ENCODE measurements at places on chromosomes 1 and 21. TPM values are rescaled to one million over a fixed set of nuclear protein-coding genes. Genes with fewer than 3 reads are reported as not detected.

The CFHR1 gene
- total RNA-seq = not detected

The ANGPTL7 gene
- total RNA-seq = 4.5 TPM

The LEFTY2 gene
- total RNA-seq = 1.1 TPM

The SIK1 gene
- total RNA-seq = 22.3 TPM

The C1orf53 gene
- 5.6 TPM for total RNA-seq

GRCh38 chr1:110606657-110607535 is 738 bp upstream of the KCNA2 start:
- DNase-seq = no peak

DNA sequence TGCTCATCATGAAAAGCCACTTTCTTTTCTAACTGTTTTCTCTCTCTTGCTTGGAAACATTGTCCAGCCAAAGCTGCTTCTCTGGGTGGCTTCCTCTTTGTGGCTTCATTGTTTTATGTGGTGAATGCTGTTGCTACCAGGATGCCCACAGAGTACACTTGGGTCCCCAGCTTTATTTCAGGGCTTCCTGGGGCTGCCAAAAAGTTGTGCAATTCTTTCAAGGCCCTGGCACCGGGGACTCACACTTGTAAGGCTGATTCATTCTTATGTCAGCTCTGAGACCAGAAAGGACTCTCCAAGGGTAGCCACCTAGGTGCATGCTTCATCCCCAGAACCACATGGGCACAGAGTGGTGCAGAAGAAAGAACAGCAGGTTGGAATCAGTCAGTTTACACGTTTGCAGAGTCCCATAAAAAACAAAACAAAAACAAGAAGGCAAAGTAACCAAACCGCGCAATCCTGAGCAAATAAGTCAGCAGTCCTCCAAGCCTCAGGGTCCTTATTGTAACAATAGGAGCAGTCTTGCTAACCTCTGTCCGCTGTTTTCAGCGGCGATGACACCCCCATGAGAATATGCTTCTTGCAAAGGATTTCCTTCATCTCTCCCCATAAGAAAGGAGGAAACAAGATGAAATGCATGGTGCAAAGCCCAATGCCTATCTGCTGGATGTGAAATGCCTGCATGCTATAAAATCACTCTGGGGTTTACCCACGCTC is 89.9 kb upstream of the SSX2IP start:
- DNase-seq = no peak

- no peak for DNase-seq
These were observed 114.8 kb upstream of the USP24 start for GRCh38 chr1:55329808-55330432.

DNA sequence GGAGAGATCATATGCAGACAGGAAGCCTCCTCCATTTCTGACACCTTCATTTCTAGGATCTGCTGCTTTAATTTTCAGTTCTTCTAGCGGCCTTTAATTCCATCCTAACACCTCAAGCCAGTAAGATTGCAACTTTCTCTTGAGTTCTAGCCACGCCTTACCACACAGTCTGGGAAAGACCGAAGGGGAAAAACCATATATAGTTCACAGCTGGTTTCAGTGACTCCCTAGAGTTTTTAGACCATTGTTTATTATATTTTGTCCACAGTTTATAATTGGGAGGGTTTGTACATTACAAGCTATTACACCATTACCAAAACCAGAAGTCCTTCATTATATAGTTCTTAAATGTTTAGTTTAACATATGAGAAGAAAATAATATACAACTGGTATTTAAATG is 37.5 kb downstream of the DPH5 start:
- no peak for DNase-seq

- no peak for DNase-seq
These were observed 135.7 kb upstream of the TIAM1 start for GRCh38 chr21:31479714-31480113.

DNA sequence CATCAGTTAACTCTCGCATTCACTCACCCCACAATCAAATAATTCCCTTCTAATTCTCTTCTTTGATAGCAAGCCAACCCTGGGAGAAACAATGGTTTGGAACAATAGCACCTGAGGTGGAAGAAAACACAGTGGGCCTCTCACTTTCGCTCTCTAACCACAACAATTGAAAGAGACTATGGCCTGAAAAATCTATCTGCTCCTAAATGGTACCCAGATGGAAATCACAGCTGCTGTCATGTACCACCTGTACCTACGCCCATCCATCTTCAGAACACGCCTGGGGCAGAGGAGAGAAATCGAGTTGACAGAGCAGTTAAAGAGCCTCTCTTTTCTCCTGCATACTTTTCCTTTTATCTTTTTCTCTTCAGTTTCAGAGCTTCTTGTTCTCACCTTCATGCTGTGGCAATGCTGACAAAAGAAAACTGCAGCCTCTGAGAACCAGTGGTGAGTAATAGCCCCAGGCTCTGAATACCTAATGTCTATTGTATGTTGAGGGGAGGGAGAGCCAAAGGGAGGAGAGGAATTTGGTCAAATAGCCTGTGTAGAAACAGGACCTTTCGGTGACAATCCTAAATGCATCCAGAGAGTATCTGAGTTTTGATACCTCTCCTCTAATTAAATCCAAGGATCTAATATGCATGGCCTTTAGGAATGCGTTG is 57.7 kb downstream of the ZC3H11B start:
- no peak for DNase-seq

DNA sequence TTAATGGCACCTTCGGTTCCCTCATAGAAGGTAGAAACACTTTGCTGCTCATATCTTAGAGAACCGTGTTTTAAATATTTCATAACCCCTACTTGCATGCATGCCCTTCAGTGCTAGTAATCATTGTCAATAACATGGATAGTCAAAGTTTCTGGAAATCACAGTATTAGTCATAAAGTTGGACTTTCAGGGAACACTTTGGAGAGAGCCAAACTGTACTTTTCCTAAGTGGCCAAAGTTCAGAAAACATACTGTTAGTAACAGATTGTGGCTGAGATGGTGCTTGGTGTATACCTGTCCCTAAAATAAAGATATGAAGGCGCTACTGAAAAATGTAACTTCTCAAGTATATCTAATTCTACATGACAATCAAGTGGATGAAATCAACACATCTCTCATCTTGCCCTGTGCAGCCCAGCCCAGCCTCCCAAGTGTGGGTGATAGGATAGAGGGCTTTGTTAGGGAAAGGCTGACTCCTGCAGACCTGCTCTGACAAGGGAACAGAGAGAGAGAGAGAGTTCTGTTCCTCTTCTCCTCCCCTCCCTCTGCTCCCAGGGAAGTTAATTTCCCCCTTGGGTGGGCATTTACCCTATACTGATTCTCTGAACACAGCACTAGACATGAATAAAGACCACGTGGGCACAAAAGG is 14.4 kb downstream of the MYOC start:
- no peak for DNase-seq

DNA sequence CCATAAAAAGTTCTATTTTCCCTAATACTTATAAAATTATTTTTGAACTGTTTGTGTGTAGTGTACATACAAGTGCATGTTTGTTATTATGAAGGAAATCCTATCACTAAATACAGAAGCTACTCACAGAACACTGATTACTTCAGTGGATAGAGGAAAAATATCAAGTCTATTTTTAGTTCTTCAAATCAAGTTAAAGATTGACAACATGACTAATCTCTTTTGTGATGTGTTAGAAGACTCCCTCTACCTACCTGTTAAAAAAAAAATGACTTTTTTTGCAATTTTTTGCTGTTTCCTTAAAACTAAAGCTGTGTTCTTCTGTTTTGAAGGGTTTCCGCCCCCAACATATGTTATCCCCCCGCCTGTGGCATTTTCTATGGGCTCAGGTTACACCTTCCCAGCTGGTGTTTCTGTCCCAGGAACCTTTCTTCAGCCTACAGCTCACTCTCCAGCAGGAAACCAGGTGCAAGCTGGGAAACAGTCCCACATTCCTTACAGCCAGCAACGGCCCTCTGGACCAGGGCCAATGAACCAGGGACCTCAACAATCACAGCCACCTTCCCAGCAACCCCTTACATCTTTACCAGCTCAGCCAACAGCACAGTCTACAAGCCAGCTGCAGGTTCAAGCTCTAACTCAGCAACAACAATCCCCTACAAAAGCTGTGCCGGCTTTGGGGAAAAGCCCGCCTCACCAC is 45.5 kb downstream of the NCF2 start:
- DNase-seq = no peak

DNA sequence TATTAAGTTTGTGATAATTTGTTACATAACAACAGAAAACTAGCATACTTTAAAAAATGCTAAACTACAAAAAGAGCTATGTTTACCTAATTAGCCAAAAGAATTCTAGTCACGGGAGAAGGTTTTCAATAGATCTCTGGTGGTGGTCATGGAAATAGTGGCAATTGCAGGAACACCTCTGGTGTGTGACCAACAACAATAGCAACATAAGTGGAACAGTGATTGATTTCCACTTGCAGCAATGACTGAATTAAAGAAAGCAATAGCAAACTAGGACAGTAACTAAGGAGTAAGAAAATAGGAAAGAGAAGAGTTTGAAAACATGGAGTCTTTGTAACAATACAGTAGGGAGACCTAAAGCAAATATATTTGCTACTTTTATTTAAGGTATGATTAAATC is 171.3 kb upstream of the ADGRL4 start:
- no peak for DNase-seq

GRCh38 chr1:170513138-170513537 is 18.8 kb upstream of the GORAB start:
- no peak for DNase-seq

GRCh38 chr1:204568576-204569315 is 52.5 kb downstream of the MDM4 start:
- DNase-seq = no peak
